ENCODE measurements at places on chromosomes 2 and 18.

GRCh38 chr2:175865716-175866115, 136.4 kb downstream of the LNPK start:
- no peak for DNase-seq

DNA sequence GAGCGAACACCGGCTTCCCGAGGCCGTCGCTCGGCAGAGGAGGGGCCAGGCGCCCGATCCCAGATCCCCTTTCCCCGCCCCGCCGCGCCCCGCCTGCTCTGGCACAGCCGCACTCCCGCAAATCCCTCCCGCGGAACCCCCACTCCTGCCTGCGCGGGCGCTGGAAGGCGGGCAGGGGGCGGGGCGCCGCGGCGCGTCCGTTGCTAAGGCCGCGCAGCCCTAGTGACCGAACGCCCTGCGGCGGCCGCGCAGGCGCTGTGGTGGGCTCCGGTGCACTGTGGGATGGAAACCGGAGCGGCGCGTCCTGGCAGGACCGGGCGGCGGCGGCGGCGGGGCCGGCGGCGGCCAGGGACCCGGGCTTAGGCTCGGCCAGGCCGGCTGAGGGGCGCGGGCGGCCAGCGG, at the start of gene TRAF3IP1:
TRAF3IP1 (plus strand) TSS at position 273 of the 402 bp plus-strand sequence. CDS start 145 bp downstream, outside the sequence.
- DNase-seq, result peak; percentile 95

GRCh38 chr18:3037423-3037915, 24.5 kb upstream of the LPIN2 start:
- peak; percentile 48 for DNase-seq

DNA sequence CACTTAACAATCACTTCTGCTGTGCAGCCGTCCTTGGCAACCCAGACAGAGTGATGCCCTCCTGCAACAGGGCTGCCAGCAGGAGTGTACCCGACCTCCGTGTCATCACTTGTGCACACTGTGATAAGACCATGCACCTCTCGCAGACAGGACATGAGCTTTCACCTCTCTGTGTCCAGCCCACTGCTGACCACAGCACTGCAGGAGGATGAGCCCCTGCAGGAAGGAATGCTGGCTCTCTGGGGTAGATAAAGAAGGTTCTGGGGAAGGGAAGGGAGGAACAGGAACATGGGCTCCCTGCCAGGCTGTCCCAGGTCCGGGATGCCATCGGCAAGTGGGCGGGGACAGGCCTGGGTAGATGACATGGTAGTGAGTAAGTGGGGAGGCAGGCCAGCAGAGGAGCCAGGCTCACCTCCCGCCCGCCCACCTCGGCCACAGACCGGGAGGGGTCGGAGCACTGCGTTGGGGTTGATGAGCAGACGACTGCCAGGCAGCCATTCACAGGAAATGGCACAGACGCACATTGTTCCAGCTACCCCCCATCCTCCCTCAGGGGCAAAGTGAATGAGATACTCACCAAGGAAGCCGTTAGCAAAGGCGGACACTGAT, 18.6 kb upstream of the COL6A3 start:
- DNase-seq, result no peak

DNA sequence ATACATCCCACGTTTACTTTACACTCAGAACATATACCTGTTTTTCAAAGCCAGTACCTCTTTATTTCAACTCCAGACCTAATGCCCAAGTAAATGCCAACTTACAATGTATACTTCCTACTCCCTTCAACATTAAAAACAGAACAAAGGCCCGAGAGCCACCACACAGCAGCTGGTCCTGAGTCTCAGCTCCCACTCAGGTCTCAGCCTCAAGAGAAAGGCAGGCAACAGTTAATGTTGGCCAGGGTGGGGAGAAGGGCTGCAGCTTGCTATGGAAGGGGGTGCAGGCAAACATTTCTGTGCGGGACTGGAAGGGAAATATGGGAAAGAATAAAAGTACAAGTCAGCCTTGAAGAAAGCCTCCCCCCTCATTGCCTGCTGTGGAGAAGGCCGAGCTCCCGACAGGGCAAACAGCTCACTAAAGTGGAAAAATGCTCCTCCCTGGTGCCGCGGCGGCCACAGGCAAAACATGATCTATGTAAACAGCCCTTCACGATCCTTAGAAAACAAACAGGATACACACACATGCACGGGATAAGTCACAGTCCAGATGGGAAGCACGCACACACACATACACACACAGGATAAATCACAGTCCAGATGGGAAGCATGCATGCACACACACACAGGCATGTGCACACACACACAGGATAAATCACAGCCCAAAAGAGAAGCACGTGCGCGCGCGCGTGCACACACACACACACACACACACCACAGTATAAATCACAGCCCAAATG, 67.4 kb downstream of the ADNP2 start:
- DNase-seq, result no peak

DNA sequence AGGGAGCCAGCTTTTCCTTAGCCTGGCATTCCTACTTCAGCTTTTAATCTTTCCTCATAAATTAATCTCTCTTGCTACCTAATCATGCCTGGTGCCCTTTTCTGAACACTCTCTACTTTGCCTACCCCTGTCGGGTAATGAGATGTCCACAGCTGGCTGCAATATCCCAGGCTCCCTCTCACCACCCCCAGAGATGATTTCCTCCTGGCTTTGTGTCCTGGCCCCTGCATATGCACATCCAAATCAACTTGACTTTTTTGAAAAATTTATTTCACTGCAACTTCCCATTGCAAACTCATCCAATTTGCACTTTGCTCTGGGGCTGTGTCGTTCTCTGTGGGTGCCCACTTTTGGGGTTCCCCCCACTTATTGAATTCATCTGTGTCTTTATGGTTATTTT, 218.1 kb upstream of the SKOR2 start:
- no peak for DNase-seq

GRCh38 chr2:100000915-100001707, 141.3 kb downstream of the AFF3 start:
- DNase-seq, result no peak

DNA sequence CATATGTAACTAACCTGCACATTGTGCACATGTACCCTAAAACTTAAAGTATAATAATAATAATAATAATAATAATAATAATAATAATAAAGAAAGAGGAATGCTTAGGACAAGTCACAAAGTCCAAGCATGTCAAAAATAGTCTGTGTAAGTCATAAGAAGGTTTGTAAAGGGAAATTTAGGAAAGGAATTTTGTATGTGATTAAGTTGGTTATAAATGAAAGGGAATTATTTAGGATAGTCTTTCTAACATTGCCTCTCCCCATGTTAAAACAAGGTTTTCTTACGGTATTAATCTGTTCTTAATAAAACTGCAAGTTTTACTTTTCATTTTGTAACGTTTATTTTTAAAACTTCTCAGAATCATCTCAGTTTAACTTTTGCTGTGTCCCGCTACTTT, 62.8 kb downstream of the SESTD1 start:
- no peak for DNase-seq

GRCh38 chr2:191263050-191263449, 17.8 kb downstream of the MYO1B start:
- DNase-seq, result no peak

DNA sequence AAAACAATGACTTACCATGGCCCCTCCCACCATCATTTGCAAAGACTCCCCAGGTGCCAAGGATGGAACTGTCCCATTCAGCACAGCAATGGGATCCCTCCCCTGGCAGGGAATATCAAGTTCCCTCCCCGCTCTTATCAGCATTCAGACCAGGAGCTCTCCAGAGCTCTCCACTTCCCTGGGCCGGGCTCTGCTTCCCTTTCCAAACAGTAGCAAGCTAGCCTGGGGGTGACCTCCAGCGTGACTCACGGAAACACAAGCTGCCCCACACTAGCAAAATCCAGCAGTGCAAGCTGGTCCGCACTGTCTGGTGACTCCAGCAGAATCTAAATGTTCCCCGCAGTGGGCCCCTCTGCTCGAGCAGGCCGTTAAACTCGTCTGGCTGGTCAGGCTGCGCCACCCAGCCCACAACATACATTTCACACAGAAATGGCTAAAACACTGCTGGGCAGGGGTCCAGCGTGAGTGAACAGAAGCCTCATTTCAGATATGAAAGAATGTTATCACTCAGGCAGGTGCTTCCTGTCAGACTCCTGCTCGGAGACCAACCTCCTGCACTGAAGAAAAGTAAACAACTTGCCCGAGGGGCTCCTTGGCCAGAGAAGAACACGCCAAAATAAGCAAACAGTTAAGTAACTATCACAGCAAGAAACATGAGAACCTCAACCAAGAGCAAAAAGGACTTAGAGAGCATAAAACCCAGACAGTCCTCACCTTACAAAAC, 33.9 kb downstream of the STAT1 start:
- DNase-seq, result peak; percentile 34

DNA sequence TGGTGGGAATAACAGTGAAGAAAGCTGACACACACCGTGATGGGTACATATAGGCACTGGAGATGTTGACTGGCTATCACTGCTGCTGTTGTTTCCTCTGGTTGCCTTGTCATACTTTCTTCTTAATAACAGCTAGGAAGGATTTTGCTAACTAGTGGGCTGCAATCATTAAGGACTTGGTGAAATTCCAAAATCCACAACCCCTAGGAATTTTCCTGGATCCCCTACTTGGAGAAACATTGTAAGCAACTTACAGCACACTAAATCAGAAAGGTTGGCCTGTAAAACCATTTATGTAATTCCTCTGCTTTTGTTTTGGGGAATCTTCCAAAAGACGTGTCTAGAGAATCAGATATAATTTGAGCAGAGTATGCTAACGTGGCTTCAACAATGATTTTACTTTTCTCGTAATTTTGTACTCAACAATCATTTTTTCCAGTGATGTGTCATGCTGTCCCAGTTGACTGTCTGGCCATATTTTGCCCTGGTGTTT, 8.0 kb upstream of the COL3A1 start:
- no peak for DNase-seq

GRCh38 chr18:25538175-25538922, 186.4 kb upstream of the ZNF521 start:
- no peak for DNase-seq

GRCh38 chr2:227335713-227336112, 10.7 kb downstream of the MFF start:
- no peak for DNase-seq

DNA sequence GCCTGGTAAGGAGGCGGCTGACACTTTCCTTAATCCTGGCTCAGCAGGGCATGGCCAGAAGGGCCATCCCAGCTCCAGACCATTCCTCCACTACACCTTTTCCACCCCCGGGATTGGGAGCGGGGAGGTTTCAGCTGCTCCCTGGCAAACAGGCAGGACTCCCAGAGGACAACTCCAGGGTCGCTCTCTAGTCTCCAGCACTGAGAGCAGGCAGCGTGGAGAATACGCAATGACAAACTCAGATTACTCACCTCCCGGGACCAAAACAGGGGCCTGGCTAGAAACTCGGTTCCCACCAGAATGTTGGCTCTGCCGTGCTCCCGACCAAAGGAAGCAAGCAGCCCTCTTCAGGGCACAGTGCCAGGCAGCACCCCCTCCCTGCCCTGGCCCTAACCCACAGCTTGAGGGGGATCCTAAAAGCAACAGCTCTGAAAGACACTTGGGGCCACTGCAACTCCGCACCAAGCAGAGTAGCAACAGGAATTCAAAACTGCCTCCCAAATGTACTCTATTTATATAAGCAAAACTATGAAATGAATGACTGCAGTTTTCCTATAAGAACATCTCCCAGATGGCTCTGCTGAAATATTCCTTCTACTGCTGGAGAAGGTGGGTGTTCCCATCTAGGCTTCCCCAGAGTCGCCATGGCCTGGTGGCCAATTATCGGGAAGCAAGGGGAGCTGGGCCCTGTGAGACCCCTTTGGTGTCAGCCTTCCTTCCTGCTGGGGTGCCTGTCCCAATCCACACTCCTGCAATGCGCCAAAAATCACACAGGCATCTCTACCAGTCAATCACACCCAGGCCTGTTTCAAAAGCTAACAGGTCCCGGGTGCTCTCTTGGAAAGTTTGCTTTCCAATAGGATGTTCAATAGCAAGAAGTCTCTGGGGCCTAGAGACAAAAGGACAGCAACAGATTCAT, 61.2 kb upstream of the POMC start:
- DNase-seq, result no peak

DNA sequence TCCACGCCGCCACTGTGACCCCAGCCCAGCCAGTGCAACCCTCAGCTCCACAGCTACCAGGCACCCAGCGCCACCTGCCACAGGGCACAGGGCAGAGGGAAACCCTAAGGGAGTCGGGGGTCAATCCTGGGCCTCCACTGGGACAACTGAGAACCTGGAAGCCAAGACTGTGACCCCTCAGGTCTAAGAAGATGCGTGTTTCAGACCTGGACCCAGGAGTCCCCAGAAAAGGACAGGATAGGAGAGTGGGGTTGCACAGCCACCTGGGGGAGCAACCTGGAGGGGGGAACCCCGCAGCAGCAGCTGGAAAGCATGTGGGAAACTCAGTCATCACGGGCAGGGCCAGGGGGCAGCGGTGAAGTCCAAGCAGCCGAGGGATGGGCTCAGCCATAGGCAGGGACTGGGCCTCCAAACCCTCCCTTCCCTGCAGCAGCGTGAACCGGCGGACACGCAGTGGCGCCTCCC, 4.1 kb downstream of the ESPNL start:
- DNase-seq, result no peak

DNA sequence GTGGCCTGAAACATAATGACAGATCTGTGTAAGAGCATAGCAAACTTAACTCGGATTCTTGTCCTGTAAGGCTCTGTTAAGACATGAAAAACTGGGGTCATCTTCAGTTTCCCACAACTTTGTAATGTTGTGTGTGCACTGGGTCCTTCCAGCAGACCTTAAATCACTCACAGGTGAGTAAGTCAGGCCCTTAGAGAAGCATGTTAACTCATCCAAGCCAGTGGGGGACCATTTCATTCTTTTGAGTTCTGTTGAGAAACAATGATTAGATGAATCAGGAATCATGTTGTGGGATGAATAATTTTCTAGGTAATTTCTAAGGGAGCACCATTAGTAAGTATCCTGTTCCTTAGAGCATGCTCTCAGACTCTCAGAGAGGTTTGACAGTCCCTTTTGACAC, 167.1 kb downstream of the ESCO1 start:
- no peak for DNase-seq

DNA sequence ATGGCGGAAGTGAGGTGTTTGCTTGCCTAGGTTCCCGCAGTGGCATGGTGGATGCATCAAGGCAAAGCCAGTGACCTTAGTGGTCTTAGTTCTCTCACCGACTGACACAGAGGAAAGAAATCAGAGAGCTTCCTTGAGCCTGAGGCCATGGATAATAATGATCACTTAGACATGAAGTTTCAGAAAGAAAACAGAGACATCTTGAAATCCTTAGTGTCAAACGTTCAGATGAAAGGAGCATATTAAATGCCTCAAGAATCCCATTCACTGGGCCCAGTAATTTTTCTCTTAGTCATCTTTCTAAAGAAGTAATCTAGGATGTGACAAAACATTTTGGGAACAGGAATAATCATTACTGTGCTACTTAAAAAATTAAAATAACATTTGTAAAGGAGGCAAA, 35.2 kb downstream of the COPS8 start:
- DNase-seq, result no peak

GRCh38 chr2:171330155-171330956, 103.4 kb downstream of the METTL8 start:
- DNase-seq, result no peak

DNA sequence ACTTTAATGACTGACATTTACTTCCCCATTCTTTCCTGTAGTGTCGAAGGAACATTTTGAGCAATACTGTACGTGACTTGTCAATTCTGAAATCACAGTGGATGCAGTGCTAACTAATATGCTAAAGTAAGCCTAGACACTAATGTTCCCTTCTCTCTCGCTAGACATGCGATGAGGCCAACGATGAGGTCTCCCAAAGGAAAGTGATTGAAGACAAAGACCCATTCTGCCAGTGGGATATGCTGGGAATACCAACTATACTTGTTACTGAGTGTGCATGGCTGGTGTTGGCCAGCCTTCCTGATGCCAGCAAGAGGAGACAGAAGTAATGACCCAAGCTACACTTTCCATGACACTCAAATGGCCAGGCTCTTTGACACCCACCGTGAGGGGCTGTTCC, 2.5 kb upstream of the SERPINE2 start:
- no peak for DNase-seq

All from left colon (tissue), 2 donors.